Activated CD8-positive, alpha-beta memory T cell treated with anti-CD3 and anti-CD28 coated beads, Interleukin-2, amount 10 ng/mL, durations not matched to agents 7 days and 5 days (primary cell): ENCODE measurements at places on chromosomes 5 and 9. TPM values are rescaled to one million over a fixed set of nuclear protein-coding genes. Genes with fewer than 3 reads are reported as not detected.

The DEPDC1B gene
- total RNA-seq, result 38.7 TPM

The TLX3 gene
- total RNA-seq, result not detected

The SLC25A2 gene
- total RNA-seq, result 1.1 TPM

The FRRS1L gene
- not detected for total RNA-seq

The GPX3 gene
- total RNA-seq, result not detected

The CD72 gene
- 11.9 TPM for total RNA-seq

GRCh38 chr9:84315278-84315877 is 25.2 kb downstream of the SLC28A3 start:
- H3K4me3 ChIP-seq, result no peak overlapping the region
- H3K36me3 ChIP-seq, result no peaks in the 10 kb centered on the region
- peaks cover 16% of the 10 kb centered on the region for H3K4me1 ChIP-seq
- H3K27me3 ChIP-seq, result no peaks in the 10 kb centered on the region
- peak; percentile 64 for DNase-seq
- no peak overlapping the region for H3K27ac ChIP-seq

DNA sequence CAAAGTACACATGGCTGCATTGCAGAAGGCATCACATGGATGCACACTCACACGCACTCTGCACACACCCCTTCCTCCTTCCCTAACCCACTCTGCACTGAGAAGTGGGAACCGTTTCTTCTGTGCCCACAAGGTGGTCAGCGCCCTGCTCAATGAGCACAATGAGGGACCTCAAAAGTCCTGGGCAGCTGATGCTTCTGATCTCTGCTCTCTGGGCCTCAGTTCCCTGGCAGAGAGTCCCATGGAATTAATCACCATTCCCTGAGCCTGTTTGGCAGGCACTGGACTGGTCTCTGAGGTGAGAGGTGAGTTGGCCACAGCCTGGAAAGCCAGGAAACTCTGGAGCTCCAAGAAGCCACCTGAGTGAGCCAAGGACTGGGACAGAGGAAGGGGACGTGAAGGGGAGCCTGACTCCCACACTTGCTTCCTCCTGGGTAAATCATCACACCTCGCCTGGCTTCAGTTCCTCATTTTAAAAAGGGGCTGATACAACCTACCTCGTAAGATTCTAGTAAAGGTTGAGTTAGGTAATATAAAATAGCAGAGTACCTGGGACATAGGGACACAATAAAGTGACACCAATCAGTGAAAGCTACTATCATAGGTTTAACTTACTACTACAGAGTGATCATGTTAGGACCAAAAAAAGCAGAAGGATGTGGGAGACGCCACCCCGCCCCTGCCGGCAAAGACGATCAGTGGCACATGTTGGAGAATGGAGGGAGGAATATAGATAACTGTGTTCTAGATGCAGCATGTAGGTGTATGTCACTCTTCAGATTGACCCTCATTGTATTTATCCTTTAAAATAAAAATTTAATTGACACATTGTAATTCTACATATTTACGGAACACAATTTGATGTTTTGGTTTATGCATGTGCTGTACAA is 21.1 kb upstream of the IGFBPL1 start:
- DNase-seq, result no peak
- no peaks in the 10 kb centered on the region for H3K36me3 ChIP-seq
- no peaks in the 10 kb centered on the region for H3K4me1 ChIP-seq
- H3K27ac ChIP-seq, result no peak overlapping the region

- no peak overlapping the region for H3K4me3 ChIP-seq
- DNase-seq, result no peak
- H3K27me3 ChIP-seq, result peaks cover 54% of the 10 kb centered on the region
- H3K4me1 ChIP-seq, result no peaks in the 10 kb centered on the region
Observed at GRCh38 chr5:59231221-59231931, 648.5 kb downstream of the RAB3C start.

DNA sequence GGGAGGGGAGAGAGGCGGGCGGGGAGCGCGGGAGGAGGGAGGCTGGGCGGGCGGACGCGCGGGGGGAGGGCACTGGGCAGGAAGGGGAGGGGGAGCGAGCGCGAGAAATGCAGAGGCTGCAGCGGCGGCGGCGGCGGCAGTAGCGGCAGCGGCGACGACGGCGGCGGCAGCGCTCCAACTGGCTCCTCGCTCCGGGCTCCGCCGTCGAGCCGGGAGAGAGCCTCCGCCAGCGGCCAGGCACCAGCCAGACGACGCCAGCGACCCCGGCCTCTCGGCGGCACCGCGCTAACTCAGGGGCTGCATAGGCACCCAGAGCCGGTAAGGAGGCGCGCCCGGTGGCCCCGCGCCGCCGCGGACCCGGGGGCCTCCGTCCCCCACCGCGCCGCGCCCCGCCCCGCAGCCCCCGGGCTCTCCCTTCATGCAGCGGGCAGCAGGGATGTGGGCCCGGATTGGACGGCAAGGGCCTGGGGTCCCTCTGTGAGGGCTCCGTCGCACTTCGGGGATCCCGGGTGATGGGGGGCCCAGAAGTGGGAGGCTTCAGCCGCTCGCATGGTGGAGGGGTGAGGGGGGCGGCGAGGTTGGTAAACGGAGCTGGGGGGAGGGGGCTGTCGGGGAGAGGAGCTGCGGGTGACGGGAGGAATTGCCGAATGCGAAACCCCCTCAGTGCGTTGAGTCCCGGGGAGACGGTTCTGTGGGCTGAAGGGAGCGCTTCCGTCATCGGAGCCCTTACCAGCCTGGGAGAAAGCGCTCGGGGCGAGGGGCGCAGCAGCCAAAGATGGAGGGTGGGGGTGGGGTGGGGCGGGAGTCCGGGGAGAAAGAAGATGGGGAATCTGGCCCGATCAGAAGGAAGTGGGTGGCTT is at the start of gene BASP1:
TSS of gene BASP1 (plus strand) at position 139 of the 860 bp plus-strand sequence. CDS start 57,586 bp downstream, outside the sequence.
- peaks cover 46% of the 10 kb centered on the region for H3K27me3 ChIP-seq
- H3K4me1 ChIP-seq, result peaks cover 4% of the 10 kb centered on the region
- H3K4me3 ChIP-seq, result no peak within 1 kb of the TSS
- peak within 1 kb of the TSS; percentile 57 for H3K27ac ChIP-seq
- no peak for DNase-seq
- H3K36me3 ChIP-seq, result peaks cover 2% of the 10 kb centered on the region

DNA sequence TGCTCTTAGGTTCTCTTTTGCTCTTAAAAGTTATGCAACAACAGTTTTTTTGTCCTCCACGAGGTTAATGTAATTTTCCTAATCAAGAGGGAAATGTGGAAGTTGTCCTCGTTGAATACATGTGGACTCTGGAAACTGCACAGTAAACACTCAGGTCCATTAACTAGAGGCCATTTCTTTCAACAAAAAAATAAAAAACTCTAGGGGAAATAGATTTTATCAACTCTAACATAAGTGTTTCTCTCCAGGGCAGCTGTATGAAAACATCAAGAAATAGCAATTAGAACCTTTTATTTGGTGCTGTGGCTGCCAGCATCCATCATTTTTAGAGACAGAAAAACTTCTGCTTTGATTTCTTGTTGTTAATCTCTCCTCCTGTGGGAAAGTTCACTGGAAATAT is 288.6 kb downstream of the ICE1 start:
- no peaks in the 10 kb centered on the region for H3K4me1 ChIP-seq
- H3K4me3 ChIP-seq, result no peak overlapping the region
- peaks cover 4% of the 10 kb centered on the region for H3K27me3 ChIP-seq

- DNase-seq, result peak; percentile 78
- peaks cover 64% of the 10 kb centered on the region for H3K4me1 ChIP-seq
- peak within 1 kb of the TSS; percentile 88 for H3K27ac ChIP-seq
- peaks cover 2% of the 10 kb centered on the region for H3K27me3 ChIP-seq
Observed at GRCh38 chr9:136996361-136997292, at the start of gene CLIC3. TSS of gene CLIC3 (minus strand) at chr9:136996568. CDS start at chr9:136996543, 25 bp downstream.

DNA sequence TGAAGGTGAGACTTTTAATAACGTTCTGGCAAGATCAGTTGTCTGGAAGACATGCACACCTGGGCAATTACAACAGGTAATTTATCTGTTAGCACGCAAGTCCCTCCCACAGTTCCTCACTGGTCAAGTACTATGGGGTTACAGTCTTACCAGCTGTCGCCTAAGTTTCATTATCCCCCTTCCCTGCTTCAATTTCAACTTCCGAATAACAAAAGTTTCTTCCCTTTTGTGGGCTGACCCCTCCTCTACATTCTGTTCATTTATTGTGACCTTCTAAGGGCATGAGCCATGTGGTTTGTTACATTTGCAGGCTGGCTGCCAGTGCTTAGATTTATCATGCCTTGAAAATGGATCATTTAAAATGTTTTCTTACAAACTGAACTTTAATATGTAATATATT is 16.5 kb downstream of the GAPT start:
- H3K27ac ChIP-seq, result no peak overlapping the region
- H3K36me3 ChIP-seq, result no peaks in the 10 kb centered on the region
- H3K27me3 ChIP-seq, result peaks cover 2% of the 10 kb centered on the region
- no peak overlapping the region for H3K4me3 ChIP-seq
- DNase-seq, result no peak

DNA sequence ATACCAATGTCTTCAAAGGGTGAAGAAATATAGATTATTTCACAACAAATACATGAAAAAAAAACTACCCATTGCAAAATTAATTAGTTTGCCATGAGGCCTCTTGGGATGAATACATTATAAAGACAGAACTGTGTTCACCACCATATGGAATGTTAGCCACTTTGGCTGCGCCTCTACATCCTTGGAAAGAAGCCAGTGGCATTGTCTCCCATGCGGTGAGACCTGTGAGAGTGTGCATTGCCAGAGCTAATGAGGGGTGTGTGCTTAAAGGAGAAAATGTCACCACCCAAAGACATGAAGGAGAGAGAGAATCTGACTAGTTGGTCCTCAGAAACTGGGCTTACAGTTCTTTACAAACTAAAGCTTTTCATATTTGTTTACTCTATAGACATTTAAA is 110.6 kb downstream of the PLPPR1 start:
- DNase-seq, result no peak
- no peaks in the 10 kb centered on the region for H3K36me3 ChIP-seq
- H3K4me1 ChIP-seq, result no peaks in the 10 kb centered on the region
- no peak overlapping the region for H3K27ac ChIP-seq

DNA sequence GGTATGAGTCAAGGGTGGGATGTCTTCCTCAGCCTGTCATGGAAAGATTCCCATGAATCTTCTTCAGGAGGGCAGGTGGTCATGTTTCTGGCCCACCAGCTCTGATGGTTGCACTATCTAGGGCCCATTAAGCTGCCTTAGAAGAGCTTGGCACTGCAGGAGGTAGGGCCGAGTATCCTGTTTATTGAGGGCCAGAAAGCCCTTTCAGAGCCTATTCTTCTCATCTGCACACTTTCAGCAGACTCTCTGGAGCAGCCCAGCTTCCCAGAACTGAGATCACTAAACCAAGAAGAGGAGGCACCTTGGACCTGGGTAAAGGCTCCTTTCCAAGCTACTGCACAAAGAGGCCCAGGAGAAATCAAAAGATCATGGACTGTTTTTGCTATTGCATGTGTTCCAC is 146.5 kb downstream of the MTX3 start:
- no peak for DNase-seq
- peak overlapping the region; percentile 24 for H3K27ac ChIP-seq
- peaks cover 41% of the 10 kb centered on the region for H3K4me1 ChIP-seq
- peaks cover 1% of the 10 kb centered on the region for H3K36me3 ChIP-seq
- no peak overlapping the region for H3K4me3 ChIP-seq
- H3K27me3 ChIP-seq, result peaks cover 26% of the 10 kb centered on the region

- no peak overlapping the region for H3K27ac ChIP-seq
- H3K4me1 ChIP-seq, result peaks cover 6% of the 10 kb centered on the region
- no peak for DNase-seq
- H3K4me3 ChIP-seq, result no peak overlapping the region
- peaks cover 41% of the 10 kb centered on the region for H3K27me3 ChIP-seq
- no peaks in the 10 kb centered on the region for H3K36me3 ChIP-seq
Observed at GRCh38 chr9:113674436-113674835, 201.7 kb upstream of the ZNF618 start.

DNA sequence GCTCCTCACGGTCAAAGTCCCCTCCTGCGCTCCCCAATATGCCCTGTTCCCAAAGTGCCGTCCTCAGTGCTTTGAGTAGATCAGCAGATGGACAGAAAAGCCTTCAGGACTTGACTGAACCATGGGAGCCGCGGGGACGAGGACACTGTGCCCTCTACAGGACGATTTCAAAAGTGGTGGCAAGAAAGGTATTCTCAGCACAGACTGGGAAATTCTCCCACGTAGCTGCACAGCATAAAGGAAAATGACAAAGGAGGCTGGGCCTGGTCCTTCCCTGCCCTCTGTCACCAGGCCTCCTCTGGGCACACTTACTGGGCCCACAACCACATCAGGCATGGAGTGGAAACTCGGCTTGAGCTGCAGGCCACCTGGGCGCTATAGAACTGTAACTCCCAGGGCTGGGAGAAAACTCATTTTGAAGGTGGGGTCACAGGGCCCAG is 16.7 kb upstream of the MTMR12 start:
- no peaks in the 10 kb centered on the region for H3K36me3 ChIP-seq
- H3K27ac ChIP-seq, result no peak overlapping the region
- no peaks in the 10 kb centered on the region for H3K27me3 ChIP-seq
- peaks cover 2% of the 10 kb centered on the region for H3K4me1 ChIP-seq

GRCh38 chr5:107646418-107646817 is 24.3 kb downstream of the EFNA5 start:
- H3K4me1 ChIP-seq, result no peaks in the 10 kb centered on the region
- H3K27me3 ChIP-seq, result peaks cover 2% of the 10 kb centered on the region
- H3K36me3 ChIP-seq, result no peaks in the 10 kb centered on the region
- H3K4me3 ChIP-seq, result no peak overlapping the region
- H3K27ac ChIP-seq, result no peak overlapping the region

DNA sequence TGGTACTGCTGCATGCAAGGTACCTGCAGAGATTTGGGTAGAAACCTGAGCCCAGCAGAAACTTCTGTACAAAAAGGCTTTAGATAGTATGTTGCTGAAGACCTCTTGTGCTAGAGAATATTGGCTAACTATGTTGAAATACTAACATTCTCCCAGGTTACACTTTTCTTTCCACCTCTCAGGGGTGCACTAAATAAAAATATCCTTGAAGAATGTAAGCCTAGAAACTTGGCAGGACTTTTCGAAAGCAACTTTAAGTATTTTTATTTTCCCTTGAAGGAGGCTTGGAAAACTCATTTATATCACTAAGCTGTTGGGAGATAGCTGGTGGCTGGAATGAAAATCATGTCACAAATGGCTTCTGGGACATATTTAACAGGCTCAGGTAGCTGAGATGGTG is 50.0 kb downstream of the FBXL7 start:
- no peaks in the 10 kb centered on the region for H3K4me1 ChIP-seq
- no peak for DNase-seq
- no peak overlapping the region for H3K27ac ChIP-seq
- H3K27me3 ChIP-seq, result no peaks in the 10 kb centered on the region
- H3K4me3 ChIP-seq, result no peak overlapping the region

DNA sequence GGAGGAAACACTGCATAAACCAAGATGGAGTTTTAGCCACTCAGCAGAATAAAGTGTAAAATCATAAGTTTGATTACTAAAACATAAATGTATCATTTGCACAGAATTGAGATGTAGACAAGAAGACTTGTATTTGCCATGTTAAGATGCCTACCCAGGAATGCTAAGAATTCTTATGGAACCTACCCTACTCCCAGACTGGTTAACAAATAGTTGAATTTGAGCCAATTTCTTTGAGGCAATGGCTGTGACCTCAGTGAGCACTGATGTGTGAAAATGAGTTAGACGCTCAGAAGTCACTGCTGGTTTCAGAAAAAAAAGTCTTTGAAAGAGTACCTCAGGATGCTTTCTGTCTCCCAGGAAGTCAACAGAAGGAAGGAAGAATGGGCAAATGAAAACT is 95.6 kb downstream of the ESM1 start:
- H3K27me3 ChIP-seq, result peaks cover 82% of the 10 kb centered on the region
- no peak overlapping the region for H3K4me3 ChIP-seq
- DNase-seq, result no peak

GRCh38 chr5:106675687-106676086 is 995.0 kb downstream of the EFNA5 start:
- H3K27ac ChIP-seq, result no peak overlapping the region
- no peaks in the 10 kb centered on the region for H3K36me3 ChIP-seq
- H3K4me3 ChIP-seq, result no peak overlapping the region
- DNase-seq, result no peak
